ENCODE measurements at places on chromosomes 6 and 20.

GRCh38 chr6:43733471-43734293, 36.3 kb upstream of the VEGFA start:
- DNase-seq: no peak

GRCh38 chr6:137875606-137876005, 8.5 kb downstream of the TNFAIP3 start:
- no peak for DNase-seq

- no peak for DNase-seq
These were observed 68.8 kb upstream of the IYD start for GRCh38 chr6:150299873-150300485.

DNA sequence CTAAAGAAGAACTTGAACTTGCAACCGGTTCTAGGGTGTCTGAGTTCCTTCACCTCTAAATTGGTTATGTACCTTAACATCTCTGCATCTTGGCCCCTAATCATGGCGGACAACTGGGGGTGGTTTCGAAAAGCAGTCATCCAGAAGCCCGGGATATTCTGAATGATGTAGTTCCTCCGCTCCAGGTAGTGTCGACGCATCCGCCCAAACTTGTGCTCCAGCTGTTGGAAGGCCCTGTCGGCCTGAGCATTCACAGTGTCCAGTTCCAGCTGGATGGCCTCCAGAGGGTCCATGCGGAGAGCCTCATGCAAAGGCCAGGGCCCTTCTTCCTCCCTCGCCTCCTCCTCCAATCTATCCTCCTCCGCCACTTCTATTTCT, 887 bp downstream of the TSPYL1 start:
- DNase-seq: peak; percentile 39

DNA sequence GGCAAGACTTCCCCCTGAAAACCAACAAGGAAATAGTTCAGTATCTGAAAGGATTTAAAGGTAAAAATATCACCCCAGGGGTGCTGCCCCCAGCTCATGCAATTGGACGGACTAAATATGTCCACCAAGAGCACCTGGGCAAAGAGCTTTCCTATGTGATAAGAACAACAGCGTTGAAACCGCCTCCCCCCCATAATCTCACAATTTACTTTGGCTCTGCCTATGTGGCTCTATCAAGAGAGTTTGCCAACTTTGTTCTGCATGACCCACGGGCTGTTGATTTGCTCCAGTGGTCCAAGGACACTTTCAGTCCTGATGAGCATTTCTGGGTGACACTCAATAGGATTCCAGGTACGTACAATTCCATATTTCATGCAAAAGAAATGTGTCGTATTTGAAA, 35.8 kb downstream of the GCNT2 start:
- no peak for DNase-seq

DNA sequence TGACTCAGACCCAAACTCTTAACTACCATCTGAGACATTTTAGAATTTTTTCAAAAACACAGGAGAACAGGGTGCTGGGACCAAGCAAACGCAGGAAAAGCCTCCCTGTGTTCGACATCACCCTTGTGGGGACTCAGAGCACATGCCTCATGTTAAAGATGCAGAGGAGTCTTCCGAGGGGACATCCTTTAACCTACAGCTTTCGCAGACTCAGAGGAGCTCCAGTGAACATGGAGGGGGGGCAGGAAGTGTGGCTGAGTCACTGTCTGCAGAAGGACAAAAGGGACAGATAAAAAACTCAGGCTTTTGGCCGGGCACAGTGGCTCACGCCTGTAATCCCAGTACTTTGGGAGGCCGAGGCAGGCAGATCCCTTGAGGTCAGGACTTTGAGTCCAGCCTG, 15.1 kb downstream of the BMP7 start:
- DNase-seq: no peak

DNA sequence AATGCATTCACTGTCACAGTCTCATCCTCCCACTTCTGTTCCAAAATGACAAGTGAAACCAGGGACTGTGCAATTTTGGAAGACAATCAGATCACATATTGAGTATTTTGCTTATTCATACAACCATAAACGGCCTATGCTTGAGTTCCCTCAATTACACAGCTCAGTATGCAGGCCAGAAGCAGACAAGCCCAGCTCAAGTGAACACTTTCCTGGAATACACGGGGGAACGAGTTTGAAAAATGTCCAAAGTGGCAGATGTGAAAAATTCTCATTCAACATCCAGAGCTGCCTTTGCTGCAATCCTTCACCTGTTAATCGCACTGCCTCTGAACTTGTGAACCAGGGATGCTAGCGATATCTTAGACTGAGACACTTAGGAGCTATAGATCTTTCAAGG, 190.2 kb downstream of the COL9A1 start:
- no peak for DNase-seq
